ENCODE measurements at places on chromosomes 6 and 20.

- DNase-seq = no peak
These were observed 83.7 kb downstream of the HMGCLL1 start for GRCh38 chr6:55495277-55495676.

DNA sequence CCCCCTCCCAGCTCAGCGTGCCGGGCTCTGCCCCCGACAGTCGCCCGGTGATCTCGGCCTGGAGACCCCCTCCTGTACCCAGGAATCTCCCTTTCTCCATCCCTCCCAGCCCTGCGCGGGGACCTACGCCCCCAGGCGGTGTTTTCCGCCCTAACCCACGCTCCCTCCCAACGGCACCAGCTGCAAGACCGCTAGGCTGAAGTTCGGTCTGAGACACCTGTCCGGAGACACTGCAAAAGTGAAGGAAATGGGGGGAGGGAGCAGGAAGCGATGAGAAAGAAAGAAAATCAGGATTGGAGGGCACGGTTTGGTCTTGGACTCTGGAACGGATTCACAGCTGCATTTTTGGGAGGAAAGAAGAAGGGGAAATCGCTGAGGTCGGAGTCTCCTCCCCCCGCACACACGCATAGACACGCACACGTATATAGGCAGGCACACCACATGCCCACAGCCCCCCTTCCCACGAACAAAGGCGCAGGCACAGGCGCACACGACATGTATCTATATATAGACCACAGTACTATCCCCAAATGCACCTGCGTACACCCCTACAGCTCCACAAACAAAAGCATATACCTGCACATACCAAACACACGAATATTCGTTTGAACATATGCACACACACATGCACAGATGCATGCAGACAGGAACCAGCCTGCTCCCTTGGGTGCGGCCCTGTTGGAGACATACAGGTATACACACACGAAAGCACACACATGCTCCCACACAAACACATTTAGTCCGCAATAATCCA is 1.0 kb downstream of the SLC32A1 start:
- no peak for DNase-seq

DNA sequence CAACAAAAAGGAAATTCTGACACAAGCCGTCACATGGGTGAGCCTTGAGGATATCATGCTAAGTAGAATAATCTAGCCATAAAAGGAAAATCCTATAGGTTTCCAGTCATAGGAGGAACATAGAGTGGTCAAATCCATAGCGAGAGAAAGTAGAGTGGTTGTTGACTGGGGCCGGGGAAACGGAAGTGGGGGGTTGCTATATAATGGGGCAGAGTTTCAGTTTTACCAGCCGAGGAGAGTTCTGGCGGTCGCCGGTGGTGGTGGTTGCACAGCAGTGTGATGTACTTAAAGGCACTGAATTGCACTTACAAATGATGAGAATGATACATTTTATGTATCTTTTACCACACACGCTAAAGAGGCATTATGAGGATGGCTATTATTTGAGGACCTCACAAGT is 4.9 kb downstream of the GPR31 start:
- no peak for DNase-seq

GRCh38 chr6:146768722-146769121 is 169.9 kb downstream of the ADGB start:
- no peak for DNase-seq

Measured in stimulated activated CD8-positive, alpha-beta memory T cell treated with anti-CD3 and anti-CD28 coated beads, Interleukin-12 subunit alpha, Interleukin-12 subunit beta, amount 100 ng/mL, for 4 hours (primary cell).